ENCODE measurements at places on chromosomes 2 and 18.

DNA sequence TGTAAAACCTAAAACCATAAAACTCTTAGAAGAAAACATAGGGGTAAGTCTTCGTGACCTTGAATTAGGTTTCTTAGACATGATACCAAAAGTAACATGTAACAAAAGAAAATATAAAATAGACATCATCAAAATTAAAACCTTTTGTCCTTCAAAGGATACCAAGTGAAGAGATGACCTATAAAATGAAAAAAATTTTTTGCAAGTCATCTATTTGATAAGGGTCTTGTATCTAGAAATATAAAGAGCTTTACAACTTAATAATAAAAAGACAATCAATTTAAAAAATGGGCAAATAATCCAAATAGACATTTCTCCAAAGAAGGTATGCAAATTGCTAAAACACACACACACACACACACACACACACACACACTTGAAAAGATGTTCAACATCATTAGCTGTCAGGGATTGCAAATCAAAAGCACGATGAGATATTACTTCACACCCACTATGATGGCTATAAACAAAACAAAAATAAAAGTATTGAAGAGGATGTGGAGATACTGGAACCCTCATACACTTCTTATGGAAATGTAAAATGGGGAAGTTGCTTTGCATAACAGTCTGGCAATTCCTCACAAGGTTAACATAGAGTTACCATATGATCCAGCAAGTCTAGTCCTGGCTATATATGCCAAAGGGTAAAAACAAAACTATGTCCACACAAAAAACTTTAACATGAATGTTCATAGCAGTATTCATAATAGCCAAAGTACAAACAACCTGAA is 23.3 kb downstream of the SPDYA start:
- no peak for DNase-seq

- DNase-seq = no peak
Observed at GRCh38 chr2:216391401-216391800, 19.1 kb upstream of the MARCHF4 start.

DNA sequence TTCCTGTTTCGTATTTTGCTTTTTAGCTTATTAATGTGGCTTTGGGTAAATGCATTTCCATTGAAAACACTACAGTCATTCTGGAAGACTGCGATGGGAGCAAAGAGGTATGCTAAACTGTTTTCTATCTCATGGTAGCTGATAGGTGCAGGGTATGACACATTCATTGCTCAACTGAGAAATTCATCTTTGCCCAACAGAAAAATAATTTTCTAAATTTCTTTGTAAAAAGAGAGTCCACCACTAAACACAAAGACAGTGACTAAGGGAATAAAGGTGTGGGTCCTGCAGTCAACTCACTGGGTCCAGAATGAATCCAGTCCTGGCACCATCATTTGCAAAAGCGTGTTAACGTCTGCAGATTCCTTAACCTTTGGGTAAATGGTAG is 19.9 kb downstream of the ERMN start:
- DNase-seq = no peak

- DNase-seq = no peak
Observed at GRCh38 chr2:70827388-70827787, 7.0 kb upstream of the CLEC4F start.

DNA sequence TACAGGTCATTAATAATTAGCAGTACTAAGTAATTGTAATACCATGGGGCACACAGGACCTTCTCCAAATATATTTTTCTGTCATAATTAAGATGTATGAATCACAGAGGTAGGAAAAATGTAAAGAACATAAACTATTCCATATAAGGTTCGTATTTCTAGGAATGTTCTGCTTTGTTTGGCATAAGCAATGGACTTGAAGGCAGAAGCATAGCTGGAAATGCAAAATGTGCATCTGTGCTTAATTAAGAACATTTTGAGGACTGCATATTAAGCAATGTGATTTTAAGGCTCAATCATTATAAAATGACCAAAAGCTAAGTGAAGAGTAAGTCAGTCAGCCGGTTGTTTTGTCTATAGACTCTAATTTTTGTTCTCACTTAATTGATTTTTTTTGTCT is 123.2 kb downstream of the RBM43 start:
- no peak for DNase-seq

DNA sequence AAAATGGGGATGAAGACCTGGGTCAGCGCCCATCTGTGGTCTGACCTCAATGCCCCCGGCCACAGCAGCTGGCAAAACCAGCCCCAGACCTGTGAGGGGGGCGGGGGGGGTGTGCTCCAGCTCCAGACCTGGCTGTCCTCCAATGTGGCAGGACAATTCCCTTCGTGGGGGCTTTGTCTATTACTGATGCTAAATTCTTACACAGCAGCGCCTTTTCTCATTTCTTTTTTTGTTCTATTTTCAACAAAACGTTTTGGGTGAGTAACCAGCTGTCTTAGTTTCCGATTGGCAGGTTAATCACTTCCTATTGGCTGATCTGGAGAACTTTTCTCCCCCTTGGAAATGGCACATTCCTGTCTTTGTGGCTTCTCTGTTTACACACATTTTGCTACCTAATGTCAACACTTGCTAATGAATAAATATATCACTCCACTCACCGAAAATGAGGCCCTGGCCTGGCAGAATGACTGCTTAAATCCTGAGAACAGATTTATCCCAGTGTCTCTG is 4.4 kb downstream of the SMAD7 start:
- DNase-seq = no peak

DNA sequence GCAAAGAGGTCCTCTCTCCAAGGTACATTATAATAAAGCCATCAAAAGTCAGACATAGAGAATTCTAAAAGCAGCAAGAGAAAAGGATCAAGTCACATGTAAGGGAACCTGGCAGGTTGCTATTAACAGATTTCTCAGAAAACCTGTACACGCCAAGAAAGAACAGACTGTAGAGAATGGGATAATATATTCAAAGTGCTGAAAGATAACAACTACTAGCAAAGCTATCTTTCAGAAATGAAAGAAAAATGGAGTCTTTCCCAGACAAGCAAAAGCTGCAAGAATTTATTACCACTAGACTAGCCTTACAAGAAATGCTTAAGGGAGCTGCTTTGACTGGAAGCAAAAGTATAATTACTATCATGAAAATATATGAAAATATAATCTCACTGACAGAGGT is 81.5 kb downstream of the PTPN2 start:
- DNase-seq = no peak

GRCh38 chr18:64618390-64618789 is 469.5 kb upstream of the LINC00305 start:
- no peak for DNase-seq

DNA sequence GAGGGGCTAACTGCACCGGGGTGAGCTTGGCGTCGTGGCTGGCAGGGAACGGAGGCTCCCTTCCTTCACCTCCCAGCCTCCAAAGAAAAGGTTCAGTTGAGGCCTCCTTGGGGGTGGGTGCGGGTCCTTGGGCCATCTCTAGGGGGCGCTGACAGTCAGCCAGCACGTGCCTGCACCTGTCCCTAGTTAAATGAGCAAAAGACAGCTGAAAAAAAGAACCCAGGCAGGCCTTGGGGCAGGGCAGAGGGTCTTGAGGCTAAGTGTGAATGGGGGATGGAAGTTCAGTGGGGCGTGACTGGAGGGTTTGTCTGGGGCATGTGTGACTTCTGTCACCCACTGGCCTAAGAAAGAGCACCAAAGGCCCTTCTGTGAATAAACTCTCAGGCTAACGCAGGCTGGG is 56.4 kb downstream of the ZFP36L2 start:
- peak; percentile 79 for DNase-seq

- DNase-seq = no peak
Observed at GRCh38 chr2:220079595-220079994, 452.2 kb downstream of the SLC4A3 start.

DNA sequence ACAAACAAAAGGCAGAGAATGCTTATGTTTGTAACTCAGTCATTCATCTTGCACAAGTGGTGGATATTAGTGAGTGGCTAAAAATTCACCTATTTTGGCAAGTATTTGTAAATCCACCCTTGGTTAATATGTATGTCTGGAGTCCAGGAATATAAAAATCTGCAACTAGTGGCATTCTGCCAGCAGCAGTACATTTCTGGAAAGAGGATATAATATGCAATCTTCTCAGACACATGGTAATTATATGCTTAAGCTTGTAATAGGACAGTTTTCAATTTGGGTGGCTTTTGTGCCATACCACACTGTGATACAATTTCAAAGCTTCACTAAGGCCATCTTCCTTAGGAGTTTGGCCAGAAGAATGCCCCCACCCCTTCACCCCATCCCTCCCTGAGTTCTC is 693.3 kb downstream of the MBD2 start:
- DNase-seq = no peak

GRCh38 chr2:33207151-33207740 is 260.5 kb downstream of the LTBP1 start:
- DNase-seq = no peak

DNA sequence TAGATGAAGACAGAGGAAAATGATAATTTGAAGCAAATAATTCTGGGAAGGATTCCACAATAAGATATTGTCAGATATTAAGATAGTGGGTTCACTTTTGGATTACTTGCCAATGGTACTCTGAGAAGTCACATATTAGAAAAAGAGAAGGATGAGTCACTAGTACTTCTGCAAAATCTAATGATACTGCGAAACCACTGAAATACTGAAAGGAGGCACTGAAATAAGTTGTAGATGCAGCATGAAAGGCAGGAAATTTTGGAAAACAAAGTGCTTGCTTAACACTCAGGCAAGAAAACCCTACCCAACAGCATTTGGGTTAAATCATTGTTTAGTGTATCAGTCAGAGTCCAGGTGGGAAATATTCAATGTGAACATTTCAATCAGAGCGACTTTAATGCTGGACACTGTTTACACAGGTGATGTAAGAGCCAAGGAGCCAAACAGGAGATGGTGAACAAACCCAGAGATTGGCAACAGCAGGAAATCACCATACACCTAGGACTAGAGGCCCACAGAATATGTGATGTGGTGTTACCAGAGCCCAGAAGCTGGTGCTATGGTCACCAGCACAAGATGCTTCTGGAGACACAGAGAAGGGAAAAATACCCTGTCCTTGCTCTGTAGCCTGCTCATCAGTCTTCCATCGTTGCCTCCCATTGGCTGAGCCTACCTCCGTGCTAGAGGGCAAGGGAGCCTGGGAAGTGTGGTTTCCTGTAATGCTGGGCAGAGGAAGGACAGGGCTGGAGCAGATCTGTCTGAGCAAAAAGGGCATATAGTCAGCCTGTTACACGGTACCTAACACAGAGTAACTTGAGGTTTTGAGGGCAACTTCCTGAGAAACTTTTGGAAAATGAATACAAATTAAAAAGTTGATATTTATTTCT is 204.7 kb upstream of the ITGA4 start:
- DNase-seq = no peak

DNA sequence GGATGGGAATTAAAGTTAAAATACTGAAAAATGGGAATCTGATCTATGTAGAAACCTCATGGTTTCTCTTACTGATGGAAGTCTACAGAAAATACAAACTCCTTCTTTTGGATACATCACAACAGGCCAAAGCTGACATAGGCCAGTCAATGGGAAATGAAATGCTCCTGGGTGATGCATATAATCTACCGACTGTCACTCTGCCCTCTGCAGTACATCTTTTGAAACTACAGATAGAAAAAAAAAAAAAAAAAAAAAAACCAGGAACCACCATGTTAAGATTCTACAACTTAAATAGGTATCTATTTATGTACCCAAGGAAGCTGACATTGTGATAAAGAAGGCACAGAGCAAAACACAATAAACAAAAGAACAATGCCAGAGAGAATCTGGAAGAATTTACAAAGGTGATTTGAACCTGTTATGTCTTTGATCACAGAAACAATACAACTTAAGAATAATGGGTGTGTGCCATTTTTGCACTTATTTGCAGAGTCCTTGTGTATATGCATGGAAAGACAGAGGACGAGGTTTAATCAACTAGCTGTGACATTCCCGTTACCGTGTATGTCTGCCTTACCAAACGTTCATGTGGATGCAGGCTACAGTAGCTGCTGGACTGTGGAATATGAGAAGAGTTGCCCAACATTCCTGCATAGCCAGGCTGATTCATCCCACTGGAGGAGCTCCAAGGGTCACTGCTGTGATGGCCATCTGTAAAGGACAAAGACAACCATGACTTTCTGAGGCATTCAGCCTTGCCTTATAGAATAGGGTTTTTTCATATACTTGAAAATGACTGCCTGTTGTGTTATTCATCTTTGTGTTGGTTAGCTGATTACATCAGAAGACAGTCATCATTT is 312.7 kb downstream of the TCF4 start:
- no peak for DNase-seq
